ENCODE measurements at places on chromosomes 6 and 20.

- DNase-seq = no peak
These were observed 73.2 kb downstream of the CDYL start for GRCh38 chr6:4849226-4850022.

GRCh38 chr20:17928633-17929311, 39.8 kb downstream of the SNX5 start:
- no peak for DNase-seq

DNA sequence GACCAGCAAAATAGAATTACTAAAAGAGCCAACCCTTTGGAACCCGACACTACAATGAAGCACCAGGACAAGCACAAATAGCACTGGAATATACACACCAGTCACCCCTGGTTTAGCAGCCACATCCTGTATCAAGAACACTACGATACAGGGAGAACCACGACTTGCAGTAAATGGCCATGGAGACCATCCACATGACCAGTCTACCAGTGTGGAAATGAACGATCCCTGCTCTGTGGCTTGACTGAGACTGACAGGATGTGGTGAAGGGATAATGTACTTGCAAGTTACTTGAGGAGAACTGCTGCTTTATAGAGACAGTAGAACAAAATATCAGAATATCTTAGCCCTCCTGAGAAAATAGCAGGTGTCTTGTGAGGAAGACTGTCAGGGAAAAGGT, 169.6 kb downstream of the COL9A1 start:
- no peak for DNase-seq

DNA sequence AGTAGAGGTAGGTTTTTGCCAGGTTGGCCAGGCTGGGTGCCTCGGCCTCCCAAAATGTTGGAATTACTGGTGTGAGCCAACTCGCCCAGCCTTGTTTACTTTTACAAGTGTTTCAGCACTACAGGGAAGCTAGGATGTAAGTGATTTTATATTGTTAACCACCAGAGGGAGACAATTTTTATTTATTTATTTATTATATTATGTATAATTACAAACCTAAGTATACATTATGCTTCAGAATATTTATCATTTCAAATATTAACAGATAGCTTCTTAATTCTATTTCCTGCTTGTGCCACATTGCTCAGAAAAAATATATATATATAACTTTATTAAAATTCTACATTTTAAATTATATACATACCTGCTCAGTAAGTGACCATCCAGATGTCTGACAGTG, 9.8 kb downstream of the MMUT start:
- DNase-seq = no peak

DNA sequence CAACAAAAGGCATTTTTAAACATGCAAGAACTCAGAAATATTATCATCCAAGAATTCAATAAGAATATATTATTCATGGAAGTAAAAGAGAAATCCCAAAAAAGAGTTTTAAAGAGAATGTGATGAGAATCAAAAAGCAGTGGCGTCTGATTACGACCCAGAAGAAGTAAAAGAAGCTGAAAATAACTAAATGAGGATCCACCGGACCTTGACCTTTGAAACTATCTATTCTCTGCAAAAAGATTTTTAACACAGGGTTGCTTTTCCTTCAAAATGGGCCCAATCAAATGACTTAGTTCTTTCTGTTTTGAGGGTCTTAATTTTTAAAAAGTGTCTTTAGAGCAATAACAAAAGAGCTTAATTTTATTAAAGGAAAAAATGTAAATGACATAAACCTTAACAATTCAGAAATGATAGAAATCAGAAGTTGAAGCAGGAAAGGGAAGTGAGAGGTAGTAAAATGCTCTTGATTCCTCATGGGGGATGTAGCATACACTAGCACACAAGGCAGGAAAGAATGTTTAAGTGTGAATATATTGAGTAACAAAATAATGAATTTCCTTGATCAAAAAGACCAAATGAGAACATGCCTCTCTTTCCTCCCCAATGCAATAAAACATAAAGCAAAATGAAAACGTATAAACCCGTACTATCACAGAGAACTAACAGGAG, 223.1 kb upstream of the PRDM1 start:
- no peak for DNase-seq
